ENCODE measurements at places on chromosomes 13 and 19.

DNA sequence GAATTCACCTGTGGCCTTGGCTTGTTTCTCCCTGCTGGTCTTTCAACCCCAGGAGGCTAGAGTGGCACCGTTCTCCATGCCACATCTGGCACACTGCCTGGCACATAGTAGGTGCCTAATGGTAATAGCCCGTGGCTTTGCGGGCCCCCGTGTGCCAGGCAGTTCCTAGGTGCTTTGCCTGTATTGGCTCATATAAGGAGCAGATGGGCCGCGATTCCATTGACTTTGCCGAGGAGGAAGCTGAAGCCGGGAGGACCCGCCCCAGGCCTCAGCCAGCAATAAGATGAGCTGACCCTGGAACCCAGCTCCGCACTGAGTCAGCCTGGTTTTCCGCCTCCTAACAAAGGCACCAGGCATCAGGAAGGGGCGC, 807 bp downstream of the PGLYRP1 start:
- no peak for DNase-seq

GRCh38 chr13:110054041-110054440, 252.9 kb downstream of the COL4A1 start:
- no peak for DNase-seq

- no peak for DNase-seq
These were observed 2.2 kb upstream of the CLEC17A start for GRCh38 chr19:14580623-14581237.

GRCh38 chr19:55693336-55693974, 18.4 kb downstream of the EPN1 start:
- DNase-seq = no peak

- no peak for DNase-seq
These were observed 1649.7 kb upstream of the SPRY2 start for GRCh38 chr13:81990652-81991051.

GRCh38 chr13:47216176-47216822, 319.4 kb upstream of the HTR2A start:
- DNase-seq = no peak

- DNase-seq = no peak
These were observed 971 bp downstream of the ATCAY start for GRCh38 chr19:3881272-3882040.

GRCh38 chr19:46635920-46636761, at the start of gene GNG8:
Gene GNG8, minus strand, starts transcription at chr19:46636202. Its CDS starts 1,520 bp downstream, at chr19:46634682.
- DNase-seq = no peak

DNA sequence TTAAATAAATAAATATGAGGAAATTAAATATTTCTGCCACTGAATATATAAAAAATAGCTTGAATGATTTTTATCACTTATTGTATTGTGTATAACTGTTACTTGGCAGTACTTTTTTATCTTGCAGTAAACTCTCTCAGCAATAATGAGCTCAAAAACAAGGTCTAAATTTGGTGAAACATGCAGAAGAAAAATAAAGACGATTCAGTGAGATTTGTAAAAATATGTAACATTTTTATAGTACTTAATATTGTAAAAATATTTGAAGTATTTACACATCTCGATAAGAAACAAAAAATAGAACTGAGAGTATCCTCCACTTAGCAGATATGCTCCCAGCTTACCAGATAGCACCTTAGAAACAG, 120.6 kb upstream of the MLNR start:
- DNase-seq = no peak

- DNase-seq = no peak
These were observed 283.4 kb downstream of the DACH1 start for GRCh38 chr13:71583581-71583980.

- no peak for DNase-seq
These were observed 95.7 kb downstream of the KCTD12 start for GRCh38 chr13:76790526-76790925.

DNA sequence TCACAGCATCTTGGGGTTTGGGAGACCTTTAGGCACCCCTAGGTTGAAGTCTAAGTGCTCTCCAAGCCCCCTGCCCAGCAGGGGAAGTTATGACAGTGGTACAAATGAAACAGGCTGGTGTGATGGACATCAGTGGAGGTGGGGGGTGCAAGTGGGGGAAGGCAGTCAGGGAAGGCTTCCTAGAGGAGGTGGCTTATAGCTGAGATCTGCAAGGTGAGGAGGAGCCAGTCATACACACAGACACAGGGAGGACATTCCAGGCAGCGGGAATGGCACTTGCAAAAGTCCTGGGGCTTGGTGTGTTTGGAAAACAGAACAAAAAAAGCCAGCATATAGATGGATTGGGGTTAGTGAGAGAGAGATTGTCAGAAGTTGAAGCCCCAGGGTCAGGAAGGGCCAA, 11.6 kb downstream of the HSH2D start:
- no peak for DNase-seq

DNA sequence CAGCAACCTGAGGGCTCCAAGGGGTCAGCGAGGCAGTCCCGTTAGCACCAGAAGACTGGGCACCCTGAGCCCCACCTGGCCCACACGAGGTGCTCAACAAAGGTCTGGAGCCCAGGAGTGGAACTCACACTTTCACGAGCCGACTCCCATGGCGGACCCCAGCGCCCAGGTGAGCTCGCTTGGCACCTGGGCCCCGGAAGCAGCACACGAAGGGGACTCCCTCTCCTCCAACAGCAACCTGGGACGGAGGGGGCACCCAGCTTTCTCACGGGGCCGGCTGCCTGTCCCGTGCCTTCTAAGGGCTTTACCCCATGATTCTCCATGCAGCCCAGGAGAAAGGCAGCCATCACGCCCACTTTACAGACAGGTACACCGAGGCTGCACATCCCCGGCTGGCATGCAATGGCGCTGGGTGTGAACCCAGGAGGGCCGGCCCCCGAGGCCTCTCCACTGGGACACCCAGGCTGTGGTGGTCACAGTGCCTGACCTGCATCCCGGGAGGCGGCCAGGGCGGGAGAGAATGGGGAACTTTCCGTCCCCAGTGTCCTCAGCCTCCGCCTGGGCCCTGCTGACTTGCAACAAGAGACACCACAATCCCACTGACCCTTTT, 5.0 kb downstream of the PIP5K1C start:
- DNase-seq = no peak

GRCh38 chr13:99970651-99971575, 654 bp downstream of the ZIC5 start:
- no peak for DNase-seq

DNA sequence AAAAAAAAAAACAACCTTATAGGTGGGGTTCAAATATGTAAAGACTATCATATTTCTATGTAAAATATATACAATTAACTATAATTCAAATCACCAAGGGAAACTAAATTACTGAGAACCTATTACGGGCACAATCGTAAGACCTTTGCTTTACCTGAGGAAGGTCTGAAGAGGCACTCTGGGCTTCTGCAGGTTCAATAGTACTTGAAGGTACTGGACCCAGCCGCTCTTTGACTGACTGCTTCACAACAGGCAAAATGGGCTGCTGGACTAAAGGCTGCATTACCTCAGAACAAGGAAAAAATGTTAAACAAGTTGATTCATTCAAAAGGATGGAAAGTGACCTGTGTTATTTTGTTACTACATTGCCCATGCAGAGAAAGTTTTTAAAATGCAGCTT, 51.8 kb downstream of the RBM26 start:
- DNase-seq = no peak

- no peak for DNase-seq
These were observed 140.1 kb downstream of the RGCC start for GRCh38 chr13:41597348-41598041.

DNA sequence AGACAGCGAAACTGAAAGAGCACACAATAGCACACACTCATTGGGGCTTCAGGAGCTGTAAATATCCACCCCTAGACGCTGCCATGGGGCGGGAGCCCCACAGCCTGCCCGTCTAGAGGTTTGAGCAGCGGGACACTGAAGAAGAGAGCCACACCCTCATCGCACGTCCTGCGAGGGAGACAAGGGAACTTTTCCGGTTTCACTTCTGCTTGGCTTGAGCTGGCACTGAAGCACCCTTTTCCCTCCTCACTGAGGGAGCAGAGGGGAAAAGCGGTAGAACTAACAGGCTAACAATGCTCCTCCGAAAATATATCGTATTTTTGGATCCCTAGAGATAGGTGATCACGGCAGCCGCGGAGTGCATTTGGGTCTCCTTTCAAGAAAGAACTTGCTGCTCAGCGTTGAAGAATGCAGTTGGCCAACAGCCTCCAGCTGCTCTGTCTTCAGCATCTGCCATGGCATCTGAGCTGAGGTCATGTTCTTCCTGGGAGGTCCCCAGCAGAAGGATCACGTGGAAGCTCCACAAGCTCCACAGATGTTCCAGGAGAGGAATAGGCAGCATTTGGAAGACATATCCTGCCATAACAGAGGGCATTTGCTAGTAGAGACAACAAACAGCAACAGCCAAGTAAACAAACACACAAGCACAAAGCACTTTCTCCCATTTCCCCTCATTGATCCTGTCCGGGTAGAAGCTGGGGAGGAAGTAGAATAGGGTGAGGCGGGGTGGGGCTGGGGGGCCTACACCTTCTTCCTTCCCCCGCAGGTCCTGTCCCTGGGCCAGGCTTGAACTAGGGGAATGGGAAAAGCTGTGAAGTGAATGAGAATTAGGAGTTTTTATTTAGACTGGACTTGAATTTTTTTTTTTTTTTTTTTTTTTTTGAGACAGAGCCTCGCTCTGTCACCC, 44.8 kb upstream of the ALOX5AP start:
- peak; percentile 80 for DNase-seq

GRCh38 chr19:41872775-41873647, 4.1 kb upstream of the CD79A start:
- DNase-seq = no peak

DNA sequence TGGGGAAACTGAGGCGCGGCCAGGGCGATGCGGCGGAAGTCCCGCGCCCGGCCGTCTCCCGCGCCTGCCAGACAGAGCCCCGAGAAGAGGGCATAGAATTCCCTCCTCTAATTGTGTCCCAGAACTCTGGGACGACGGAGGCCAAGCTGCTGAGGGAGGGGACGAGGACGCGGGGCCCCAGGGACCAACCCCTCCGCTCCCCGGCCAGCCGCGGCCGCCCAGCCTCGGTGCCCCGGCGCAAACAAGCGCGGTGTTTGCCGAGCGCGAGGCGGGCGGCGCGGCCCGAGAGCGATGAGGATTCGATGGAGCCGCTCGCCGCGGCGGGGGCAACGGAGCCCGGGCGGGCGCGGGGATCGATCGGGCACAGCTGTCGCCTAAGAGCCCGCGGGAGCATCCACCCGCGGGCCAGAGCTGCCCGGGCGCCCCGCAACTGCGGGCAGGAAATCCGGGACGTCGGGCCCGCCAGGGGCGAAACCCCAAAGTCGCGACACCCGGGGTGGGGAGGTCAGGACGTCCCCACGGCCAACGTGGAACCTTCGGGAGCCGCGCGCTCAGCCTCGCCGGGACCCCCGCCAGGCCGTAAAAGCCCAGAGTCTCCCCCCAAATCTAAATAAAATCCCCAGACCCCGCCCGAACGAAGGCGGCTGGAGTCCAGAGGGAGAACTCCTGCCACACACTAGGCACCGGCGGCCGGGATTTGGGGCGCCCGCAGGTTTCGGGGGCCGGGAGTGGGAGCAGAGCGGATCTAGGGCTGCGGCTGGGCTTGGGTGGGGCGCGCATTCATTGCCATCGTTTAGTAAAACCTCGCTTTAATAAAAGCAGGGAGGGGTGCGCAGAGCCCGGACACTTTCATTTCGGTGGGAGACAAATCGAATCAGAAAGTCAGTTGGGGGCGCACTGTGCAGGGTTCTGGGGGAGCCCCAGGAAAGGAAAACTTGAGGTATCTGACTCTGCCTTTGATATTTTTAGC, 3.6 kb upstream of the ONECUT3 start:
- DNase-seq = no peak

- no peak for DNase-seq
These were observed 420.3 kb upstream of the PCDH9 start for GRCh38 chr13:67650471-67650870.

DNA sequence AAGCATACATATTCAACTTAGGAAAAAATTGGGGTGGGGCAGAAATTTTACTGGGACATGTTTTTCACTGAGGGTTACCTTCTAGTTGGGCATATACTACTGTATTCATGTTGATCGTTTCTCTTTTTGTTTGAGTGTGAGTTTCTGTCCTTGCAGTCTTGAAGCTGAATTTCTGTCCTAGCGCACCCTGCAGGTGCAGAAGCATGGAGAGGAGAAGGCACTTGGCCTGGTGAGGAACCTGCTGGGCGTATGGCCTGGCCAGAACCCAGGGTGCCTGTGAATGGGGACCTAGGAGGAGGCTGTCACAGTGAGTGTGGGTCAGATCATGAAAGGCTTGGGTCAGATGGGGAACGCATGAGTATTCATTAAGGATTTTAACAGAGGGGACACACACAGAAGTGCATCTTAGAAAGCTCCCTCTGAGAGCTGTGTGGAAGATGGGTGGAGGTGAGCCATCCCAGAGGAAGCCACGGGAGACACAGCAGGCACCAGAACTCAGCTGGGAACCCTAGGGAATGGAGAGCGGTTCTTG, 36.8 kb downstream of the SERP2 start:
- DNase-seq = no peak

DNA sequence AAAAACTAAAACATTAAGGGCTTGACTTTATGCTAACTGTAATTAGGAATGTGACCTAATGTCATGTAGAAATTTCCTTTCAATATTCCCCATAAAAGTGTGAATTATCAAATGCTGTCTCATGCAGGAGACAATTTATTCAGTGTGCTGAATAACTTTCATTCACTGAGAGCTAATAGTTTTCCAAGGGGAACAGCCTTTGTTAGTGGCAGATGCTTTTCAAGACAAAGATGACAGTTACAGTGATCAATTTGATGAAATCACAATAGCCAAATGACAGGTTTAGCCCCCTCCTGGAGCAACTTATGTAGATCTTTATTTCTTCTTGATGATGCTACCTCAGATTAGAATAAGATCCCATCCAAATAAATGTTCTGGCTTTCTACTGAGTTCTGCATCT, 275.5 kb downstream of the ITGBL1 start:
- DNase-seq = no peak

GRCh38 chr13:94308832-94309231, 170.7 kb downstream of the DCT start:
- no peak for DNase-seq

GRCh38 chr13:42333613-42334328, 61.8 kb downstream of the AKAP11 start:
- DNase-seq = no peak

- no peak for DNase-seq
These were observed 21.0 kb downstream of the TM9SF2 start for GRCh38 chr13:99522298-99522697.

DNA sequence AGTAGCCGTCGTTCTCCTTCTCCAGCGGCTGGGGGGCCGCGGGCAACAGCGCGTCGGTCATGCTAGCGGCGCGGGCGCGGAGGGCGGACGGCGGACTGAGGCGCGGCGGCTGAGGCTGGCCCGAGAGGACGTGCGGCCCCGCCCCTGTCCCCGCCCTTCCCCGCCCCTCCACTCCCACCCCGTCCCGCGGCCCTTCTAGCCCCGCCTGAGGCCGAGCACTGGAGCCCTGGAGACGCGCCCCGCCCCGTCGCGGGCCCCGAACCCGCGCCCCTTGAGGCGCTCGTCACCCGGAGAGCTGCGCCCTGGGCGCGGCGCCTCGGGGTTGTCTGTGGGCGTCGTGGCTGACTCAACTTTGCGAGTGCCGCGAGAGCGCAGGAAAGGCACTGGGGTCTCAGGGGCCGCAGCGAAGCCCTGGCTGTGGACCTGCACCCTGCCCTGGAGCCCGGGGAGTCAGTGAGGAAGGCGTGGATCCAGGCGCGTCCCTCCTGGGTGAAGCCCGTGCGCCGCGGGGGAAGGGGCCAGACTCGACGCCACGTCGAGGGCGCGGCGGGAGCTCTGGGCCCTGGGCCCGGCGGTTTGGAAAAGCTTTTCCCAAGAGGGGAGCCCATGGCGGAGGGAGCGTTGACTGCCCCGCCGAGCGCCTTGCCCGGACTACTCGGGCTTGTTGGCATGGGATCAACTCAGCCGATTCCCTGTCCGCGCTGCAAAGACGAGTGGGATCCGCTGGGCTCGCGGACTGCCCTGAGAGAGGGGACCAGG, at the start of gene RHPN2:
TSS of gene RHPN2 (minus strand) at position 97 of the 759 bp plus-strand sequence. CDS start at position 61, 36 bp downstream.
- DNase-seq = no peak

Data from coronary artery (tissue), 2 donors.